NCI-H187 (cell line): ENCODE measurements at places on chromosomes 3 and 15.

- no peak for DNase-seq
Measured at GRCh38 chr3:173923204-173923603, 525.7 kb downstream of the NLGN1 start.

DNA sequence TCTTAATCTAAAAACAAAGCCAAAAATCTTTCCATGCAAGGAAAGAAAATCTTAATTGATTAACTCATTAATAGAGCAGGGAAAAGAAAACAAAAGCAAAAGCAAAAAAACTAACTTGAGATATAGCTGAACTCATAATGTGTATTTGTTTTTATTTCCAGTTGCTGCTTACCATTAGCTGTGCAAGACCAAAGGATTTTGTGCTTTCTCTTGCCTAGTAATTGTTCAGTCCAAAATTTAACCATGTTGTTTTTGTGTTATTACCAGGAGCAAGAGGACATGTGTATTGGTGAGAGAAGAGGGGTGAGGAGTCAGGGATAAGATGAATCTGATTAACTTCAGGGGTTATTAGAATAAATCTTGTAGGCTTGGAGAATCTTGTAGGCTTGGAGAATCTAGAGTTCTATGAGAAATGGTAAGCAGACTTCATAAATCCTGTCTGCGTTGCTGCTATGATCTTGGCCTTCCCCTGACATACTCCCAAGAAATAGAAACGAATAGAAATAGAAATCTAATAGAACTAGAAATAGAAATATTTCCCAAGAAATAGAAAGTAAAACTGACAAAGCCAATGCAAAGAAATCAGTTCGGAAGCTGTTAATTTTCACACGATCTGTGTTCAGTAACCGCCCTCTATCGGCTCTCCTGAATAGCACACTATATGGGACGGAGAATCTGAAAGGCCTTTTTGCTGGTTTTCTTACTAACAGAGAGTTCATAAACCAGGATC is 72.6 kb upstream of the TNFSF10 start:
- no peak for DNase-seq

DNA sequence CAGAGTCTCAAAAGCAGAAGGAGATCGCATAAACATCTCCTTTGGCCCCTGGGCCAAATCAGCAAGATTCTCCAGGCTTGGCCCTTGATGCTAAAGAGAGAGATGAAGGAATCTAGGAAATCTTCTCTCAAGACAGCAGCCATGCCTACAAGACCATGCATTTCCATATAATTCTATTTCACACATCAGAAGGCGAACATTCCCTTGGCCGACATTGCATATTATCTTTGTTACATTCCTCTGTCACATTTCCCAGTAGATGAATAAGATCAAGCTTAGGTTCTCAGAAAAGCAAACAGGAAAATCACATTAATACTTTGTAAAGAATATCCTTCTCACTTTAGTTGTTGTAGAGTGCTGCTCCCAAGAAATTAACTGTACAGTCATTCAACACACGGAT is 21.3 kb downstream of the GASK1A start:
- DNase-seq: no peak

- DNase-seq: no peak
Measured at GRCh38 chr3:103873021-103873420, 1438.2 kb downstream of the ZPLD1 start.

- DNase-seq: no peak
Measured at GRCh38 chr3:69871251-69871650, 128.3 kb upstream of the SAMMSON start.
